ENCODE measurements at places on chromosomes 7 and 10. TPM values are rescaled to one million over a fixed set of nuclear protein-coding genes. Genes with fewer than 3 reads are reported as not detected.

DNA sequence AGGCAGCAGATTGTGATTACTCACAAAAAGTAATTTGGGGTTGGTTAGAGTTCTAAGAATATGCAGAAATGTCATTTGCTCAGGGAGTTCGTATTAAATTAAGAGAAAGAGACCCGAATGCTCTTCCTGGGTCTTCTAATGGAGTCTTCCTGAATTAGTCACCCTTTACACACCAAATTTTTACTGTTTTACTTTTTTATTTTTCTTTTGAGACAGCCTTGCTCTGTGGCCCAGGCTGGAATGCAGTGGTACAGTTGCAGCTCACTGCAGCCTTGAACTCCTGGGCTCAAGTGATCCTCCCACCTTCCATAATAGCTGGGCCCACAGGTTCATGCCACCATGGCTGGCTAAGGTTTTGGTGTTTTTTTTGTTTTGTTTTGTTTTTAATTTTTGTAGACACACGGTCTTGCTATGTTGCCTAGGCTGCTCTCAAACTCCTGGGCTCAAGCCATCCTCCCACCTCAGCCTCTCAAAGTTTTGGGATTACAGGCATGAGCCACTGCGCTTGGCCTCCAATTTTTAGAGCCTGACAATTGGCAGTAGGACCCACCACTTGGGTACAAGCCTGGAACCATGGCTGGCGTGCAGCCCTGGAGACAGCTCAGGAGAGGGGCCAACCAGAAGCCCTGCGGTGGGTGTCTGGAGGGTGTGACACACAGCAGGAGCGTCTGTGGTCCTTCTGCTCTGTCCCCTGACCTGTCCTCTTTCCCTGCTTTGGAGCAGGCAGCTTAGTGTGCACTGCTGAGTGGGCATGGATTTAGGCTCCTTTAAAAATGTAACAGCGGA is 16.4 kb upstream of the BHLHA15 start:
- no peak for DNase-seq

GRCh38 chr10:36555036-36555435 is 570.4 kb upstream of the ANKRD30A start:
- DNase-seq: no peak

DNA sequence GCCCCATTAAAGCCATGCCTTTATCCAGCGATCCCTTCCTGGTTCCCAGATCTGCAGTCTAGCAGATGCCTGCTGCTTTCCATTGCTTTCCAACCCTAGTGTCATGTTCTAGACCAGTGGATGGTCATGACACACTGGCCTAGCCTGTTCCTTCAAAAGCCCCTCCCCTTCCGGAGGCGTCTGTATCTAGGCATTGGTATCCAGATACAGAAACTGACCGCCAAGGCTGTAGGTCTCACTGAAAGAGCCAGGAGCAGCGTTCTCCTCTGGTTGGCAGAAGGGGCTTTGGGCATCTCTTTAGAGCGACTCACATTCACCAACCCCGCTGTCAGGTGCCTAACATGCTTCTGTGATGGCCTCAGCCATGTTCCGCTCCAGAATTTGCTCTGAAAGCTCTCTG is 22.6 kb downstream of the JCAD start:
- no peak for DNase-seq

DNA sequence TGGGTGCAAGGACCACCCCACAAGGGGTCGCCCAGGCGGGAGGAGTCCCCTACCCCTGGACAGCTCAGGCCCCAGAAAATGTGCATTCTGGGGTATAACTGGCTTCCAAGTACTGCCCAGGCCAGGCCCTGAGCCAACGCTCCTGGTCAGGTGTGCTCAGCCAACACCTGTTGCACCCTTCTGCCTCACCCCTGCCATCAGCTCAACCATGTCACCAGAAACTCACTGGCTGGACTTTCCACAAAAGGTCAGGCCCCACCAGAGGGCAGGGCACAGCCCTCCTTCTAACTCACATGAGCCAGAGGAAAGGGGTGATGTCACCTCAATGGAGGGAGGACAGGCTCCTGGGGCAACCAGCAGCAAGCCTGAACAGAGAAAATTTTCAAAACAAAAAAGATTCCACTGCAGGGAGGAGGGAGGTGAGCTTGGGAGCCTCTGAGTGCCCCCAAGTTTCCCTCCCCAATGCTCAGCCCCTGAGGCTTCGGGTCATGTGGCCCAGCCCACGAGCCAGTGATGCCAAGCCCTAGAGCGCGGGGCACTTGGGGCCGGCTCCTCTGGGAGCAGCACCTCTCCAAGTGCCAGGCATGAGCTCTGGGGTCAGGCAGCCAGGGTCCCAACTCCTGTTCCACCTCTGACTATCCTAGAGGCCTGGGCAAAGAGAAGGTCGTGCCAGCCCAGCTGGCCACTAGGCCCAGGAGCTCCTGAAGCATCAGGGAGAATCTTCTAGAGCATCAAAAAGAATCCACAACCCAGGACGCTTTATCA is 2.2 kb downstream of the OGDHL start:
- no peak for DNase-seq

GRCh38 chr10:7467031-7467667 is 56.3 kb upstream of the SFMBT2 start:
- no peak for DNase-seq

DNA sequence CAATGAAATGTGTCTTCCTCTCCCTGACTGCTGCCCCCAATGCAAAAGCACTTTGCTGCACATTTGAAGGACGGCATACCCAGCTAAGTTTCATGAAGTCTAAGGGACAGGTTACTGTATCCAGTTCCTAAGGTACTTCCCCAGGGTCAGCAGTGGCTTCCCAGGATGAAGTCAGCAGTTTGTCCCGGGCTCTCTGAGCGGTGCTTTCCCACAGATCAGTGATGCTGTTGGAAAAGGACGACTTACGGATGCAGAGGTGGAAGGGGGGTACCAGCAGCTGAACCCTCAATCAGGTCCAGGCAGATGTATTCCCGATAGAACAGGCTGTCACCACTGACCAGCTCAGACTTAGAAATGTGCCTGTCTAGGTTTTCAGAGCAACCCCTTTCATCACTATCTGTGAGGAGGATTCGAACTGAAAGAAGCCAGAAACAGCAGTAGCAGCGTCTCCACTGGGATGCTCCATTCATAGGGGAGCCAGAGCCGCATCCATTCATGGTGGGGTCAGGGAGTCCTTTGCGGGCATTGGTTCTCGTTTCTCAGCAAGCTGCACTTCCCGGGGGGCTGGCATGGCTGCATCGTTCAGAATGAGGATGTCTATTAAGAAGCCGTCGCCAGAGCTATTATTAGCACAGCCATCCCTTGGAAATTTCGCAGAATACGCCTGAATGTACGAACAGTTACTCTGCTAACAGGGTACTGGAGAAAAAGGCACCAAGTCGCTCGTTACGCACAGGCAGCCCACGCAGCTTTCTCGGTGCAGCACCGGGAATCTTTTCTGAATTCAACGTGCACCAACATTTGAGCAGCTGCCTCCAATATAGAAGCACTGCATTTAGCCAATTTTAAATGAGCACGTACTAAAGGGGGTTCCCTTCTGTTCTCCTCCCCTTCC is 303.7 kb downstream of the PRPF18 start:
- DNase-seq: no peak

DNA sequence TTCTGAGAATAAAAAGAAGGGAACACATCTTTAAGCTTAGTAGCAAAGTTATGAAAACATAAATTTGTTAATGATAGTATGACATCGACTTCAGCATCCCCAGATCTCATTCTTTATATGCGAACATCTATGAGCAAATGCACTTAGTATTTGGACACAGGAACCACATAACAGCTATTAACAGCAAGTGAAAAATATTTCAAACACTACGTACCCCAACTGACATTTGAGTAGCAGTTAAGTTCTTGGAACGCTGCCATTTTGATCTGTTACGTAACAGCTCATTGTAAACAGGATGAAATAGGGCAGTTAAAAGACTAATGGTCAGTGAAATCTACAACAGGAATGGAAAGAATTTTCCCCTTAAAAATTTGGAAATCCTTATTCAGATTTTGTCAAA is 428.9 kb downstream of the TNS3 start:
- no peak for DNase-seq

- DNase-seq: no peak
Observed at GRCh38 chr10:118405928-118406327, 63.8 kb upstream of the FAM204A start.

- no peak for DNase-seq
Observed at GRCh38 chr7:29562307-29562706, 1.3 kb upstream of the PRR15 start.

DNA sequence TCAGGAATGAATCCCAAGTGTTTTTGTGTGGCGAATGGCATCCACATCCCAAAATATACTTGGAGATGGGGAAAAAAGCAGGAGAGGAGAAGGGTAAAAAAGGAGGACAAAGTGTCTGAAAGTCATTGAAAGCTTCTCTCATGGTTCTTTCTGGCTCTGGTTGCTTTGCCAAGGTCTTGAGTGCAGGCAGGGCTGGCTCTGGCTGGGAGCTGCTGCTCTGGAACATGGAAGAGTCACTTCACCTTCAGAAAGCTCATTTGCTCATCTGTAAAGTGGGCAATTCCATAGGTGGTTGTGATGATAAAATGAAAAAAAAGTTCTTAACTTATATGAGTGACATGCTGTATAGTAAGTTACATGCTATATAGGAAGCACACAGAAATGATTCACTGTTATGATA is 2.9 kb upstream of the PRSS2 start:
- DNase-seq: no peak

DNA sequence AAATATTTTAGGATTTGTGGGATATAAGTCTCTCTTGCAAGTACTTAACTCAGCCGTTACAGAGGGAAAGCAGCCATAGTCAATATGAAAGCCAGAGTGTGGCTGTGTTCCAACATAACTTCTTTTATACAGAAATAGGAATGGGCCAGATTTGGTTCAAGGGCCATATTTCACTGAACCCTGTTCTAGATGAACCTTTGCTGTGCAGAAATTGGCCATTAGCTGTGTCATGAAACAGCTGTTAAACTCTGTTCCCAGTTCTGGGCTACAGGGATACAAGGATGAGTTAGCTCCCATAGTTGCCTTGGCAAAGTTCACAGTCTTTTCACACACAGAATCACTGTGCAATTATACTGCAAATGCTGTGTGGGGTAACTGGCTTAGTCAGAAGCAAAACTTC is 213.9 kb upstream of the LRRN3 start:
- no peak for DNase-seq

DNA sequence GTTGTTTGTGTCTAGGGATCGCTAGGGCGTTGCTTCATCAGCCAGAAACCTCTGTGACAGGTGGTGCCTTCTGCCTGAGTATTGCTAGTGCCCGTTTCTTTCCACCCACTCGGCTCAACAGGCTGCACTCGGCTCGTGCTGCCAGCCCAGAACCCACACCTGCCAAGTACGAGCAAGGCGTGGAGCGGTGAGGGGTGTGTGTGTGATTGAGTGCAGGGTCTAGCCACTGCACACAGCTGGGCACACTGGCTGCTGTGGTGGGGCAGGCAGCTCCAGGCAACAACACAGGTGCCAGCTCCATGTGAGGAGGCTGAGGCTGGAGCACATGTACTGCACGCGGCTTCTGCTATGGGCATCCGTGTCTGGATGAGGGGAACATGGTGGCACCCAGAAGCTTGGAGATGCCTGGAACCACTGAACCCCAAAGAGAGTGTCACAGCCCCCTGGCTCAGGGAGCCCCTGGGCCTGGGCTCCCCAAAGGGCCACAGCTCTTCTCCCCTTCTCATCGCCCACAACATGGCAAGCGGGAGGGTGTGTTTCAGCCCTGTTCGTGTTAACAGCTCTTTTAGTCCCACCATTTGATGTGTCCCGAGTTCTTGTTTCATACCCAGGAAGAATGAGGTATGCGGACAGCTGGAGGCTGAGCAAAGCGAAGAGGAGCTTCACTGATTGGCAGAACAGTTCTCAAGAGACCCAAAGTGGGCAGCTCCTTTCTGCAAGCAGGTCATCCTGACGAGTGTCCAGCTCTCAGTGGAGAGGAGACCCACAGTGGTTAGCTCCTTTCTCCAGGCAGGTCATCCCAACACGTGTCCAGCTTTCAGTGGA is 78.1 kb downstream of the HDAC9 start:
- no peak for DNase-seq

DNA sequence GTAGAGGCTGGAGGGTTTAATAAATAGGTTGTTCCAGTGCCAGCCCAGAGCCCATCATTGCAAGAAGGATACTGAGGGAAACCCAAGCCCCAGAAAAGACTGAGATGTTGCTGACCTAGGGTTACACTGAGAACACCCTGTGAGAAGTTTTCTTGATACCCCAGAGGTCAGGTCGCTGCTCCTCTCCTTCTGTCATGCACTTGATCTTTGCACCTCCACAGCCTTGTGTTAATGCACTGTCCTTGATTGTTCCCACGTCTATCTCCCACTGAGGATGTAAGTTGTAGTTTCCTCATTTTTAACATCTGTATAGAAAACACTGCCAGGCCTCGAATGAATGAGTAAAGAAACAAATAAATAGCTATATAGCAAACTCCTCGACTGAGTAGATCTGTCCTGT is 195.3 kb upstream of the AHR start:
- DNase-seq: no peak

DNA sequence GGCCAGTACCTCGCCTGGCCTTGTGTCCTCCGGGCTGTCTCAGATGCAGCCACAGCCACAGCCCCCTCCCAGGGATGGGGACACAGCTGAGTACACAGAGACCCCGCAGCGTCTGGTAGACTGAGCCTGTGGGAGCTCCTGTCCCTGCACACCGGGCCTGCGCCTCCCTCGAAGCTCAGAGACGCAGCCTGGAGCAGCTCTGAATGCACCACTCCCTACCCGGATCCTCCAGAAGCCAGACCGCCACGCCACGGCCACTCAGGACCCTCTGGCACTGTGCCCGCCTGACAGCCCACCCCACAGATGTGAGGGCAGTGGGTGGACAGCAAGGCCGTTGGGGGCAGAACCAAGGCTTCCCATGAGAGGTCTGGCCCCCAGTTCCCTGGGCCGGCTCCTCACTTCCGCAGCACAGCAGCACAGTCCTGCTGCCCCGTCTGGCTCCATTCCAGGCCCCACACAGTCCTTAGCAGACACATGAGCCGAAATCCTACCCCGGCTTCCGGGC is 40.8 kb downstream of the PAPOLB start:
- no peak for DNase-seq

DNA sequence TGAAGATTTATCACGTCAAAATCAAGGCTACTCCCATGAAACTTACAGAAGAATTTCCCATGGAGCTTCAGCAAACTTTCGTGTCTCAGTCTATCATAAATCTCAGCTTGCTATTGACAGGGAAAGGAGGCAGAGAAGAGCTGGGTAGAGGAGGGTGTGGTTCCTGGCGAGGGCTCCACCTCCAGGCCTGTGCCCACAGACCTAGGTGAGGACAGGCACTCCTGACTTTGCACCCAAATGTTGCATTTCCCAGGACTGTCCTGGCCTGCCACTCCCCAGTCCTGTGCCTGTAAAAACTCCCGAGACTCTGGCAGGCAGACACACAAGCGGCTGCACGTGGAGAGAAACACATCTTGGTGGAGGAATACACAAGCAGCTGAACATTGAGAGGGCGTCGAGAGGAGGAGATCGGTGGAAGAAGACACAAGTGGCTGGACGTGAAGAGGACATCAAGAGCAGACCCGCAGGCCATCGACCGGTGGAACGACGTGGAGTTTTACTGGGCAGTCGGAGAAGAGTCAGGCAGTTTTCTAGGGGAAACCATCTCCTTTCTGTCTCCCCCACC is 145.1 kb downstream of the CTNNA3 start:
- DNase-seq: no peak

Gene MINDY4
- 6.1 TPM for total RNA-seq

Gene SPAM1
- total RNA-seq: not detected

Gene LIPK
- not detected for total RNA-seq

Gene NCF1
- total RNA-seq: 0.27 TPM

Gene NEURL1
- total RNA-seq: 1.4 TPM

Gene AGR2
- total RNA-seq: 0.93 TPM

Gene GPR15LG
- total RNA-seq: not detected

Gene PODXL
- total RNA-seq: 37.5 TPM

Gene HMX2
- total RNA-seq: not detected

Gene FGF8
- total RNA-seq: 2.7 TPM

Gene PRLHR
- total RNA-seq: not detected

Gene UCN3
- total RNA-seq: not detected

Gene ALOX5
- total RNA-seq: 6.1 TPM

Data from HCT116 (cell line).